ENCODE measurements at places on chromosomes 4 and X. TPM values are rescaled to one million over a fixed set of nuclear protein-coding genes. Genes with fewer than 3 reads are reported as not detected.

Gene SSX5
- not detected for total RNA-seq

Gene ADAM29
- total RNA-seq = not detected

Gene FAM47A
- not detected for total RNA-seq

Gene PNCK
- total RNA-seq = not detected

DNA sequence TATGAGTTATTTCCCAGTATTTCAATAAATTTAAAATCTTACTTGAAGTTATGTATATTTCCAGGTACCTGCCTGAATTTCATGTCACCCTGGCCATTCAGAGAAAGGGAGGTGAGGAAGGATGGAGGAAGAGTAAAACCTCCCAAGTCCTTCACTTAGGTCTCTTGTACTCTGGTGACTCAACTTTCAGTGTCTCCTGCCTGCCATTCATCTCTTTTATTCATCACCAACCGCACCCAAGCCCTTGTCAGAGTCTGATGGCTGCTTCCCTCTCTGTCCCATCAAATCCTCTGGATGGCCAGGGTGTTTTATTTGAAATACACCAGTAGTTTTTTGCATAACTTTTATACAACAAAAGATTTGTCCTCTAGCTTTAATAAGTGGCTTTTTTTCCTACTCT lies 17.8 kb downstream of the TMPRSS11E start:
- no peak for DNase-seq

DNA sequence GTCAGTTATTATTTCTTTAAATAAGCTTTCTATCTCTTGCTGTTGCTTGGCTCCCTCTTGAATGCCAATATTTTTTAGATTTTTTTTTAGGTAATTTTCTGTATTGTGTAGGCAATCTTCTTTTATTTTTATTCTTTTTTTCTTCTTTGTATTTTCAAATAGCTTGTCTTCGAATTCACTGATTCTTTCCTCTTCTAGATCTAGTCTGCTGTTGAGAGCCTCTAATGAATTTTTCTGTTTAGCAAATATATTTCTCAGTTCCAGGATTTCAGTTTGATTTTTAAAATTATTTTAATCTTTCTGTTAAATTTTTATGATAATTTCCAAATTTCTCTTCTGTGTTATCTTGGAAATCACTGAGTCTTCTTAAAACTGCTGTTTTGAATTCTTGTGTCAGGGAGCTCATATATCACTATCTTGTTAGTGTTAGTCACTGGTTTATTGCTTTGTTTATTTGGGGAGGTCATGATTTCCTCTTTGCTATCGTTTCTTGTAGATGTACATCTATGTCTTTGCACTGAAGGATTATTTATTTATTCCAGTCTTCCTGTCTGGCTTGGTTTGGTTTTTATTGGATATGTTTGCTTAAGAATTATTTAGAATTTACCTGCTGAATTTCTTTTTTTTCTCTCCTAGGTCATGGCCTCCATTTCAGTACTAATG lies 39.9 kb upstream of the GPRIN3 start:
- DNase-seq = no peak

DNA sequence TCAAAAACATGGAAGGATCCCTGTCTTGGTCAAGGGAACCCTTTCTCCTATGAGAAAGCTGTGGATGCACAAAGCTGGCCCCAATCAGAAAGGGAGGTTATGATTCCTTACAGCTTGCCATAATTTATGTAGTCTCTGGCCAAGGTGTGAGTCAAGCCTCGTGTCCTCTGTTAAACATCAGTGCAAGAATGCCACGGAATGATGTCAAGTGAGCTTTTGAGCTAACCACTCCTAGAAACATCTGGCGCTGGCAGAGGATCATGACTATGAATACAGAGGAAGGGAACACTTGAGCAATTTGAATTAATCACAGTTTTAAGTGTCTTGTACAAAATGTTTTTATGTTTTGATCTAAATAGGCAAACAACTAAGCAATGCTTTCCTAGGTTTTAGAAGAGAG lies 51.5 kb upstream of the RAP2C start:
- no peak for DNase-seq

DNA sequence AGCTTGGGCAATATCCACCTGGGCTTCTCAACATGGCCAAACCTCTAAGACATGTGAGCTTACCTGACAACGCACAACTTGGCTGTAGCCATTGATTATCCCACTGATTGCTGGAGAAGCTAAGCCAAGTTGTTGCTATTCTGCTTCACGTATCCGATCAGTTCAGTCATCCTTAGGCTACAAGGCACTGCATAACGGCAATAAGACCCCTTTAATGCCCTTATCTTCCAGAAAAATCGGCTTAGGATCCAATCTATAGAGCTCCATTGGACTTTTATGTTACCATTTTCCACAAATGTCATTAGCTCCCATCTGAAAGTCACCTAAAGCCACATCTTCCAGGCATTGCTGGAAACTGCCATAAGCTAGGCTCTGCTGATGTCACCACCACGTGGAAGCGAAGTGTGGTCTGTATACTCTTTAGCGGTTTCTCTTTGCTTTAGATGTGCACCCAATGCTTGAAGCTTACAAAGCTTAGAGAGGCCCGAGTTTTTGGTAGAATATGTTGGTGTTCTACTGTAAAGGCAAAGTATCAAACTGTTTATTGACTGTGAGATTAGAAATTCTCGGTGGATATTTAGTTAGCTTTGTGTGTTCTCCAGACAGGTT lies 163.1 kb downstream of the CPE start:
- no peak for DNase-seq
